ENCODE measurements at places on chromosomes 3 and 15.

- peak; percentile 74 for DNase-seq
Measured at GRCh38 chr15:38148471-38148870, 104.2 kb upstream of the SPRED1 start.

DNA sequence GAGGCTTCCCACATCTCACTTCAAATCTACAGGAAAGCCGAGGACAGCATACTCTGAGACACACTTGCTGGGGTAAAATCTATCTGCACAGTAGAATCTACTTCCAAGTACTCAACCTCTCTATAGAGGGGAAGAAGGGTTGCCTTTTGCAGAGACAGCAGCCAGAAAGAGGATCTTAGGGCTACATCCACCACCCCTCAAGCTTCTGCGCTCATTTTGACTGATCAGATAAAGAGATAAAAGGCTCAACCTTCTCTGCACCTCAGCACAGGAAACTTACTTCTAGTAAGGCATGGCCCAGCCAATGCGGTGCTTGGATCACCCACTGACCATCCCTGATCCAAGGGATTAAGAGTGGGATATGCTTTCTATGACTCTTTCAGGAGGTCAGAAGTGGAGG is 6.9 kb upstream of the SLC9A9 start:
- DNase-seq: no peak

GRCh38 chr15:39918688-39919385 is 1.2 kb downstream of the GPR176 start:
- peak; percentile 71 for DNase-seq

- DNase-seq: no peak
Measured at GRCh38 chr3:20912406-20912805, 726.4 kb upstream of the SGO1 start.

DNA sequence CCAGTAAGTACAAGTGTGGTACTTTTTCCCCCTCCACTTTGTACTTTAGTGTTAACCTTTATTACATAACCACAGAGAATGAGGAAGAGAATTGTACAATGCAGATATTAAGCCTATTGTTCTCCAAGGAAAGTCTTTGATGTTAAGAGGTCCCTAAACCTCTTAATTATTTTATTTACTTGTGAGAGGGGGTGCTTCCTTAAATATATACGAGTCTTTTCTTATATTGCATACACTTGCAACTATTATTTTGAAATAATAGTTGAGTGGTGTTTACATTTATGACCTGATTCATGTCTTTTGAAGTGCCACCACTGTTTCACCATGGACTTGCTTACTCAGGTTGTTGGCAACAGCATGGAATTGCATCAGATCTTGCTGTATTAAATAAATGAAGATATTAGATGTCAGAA is 10.1 kb downstream of the USP3 start:
- peak; percentile 36 for DNase-seq
